ENCODE measurements at places on chromosomes 1 and 21.

DNA sequence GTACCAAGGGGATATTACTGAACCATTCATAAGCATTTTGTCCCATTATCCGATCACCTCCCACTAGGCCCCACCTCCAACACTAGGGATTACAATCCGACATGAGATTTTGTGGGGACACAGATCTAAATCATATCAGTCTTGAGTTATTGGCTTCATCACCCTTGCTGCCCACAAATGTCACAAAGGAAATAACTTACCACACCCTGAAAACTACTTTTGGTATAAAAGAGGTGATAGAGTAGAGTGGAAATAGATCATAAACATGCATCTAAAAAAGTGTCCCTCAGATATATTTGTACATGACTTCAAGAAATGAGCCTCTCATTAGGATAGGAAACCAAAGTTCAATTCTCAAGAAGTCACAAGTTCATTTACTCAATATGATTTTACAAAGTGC is 22.6 kb upstream of the FCRL3 start:
- no peak for DNase-seq

DNA sequence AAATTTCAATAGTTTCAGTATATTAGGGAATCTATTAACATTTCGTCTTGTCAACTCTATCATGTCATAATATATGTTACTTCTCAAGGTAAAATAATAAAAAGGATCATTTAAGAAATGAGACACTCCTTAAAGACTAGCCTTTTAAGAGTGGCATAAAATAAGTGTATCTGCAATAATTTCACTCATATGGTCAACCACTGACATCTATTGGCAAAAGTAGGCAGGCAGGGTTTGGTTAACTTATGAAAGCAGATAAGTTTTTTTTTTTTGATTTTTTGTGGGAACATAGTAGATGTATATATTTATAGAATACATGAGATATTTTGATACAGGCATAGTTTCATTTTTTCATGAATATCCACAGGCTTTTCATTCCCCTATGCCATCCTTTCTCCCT is 5.5 kb upstream of the RGS21 start:
- DNase-seq, result no peak

DNA sequence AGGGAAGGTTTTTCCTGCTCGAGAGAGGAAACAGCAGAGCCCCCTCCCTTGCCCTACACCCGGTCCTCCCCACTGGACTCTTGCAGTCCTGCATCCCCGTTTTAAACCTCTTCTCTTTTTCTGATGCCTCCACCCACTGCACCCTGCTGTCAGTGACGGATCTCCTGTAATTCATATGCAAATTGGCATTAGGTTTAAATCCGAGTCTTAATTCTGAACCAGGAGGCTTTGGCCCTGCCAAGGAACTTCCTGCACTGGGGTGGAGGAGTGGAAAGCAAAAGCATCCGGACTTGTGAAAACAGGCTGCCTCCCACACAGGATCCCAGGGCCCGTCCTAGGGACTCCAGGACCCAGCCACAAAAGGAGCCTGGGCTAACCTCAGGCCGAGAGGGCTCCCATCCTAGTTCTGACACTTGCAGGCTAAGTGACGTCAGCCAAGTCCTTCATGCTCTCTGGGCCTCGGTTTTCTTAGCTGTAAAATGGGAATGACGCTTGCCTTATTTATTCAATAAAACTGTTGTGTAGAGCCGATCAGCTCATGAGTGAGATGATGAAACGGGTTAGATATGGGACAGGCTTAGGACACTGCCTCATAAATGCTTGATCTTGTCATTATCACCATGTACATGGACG is 613.3 kb downstream of the AJAP1 start:
- no peak for DNase-seq

GRCh38 chr1:6351480-6352137 is 42.0 kb downstream of the ACOT7 start:
- no peak for DNase-seq

DNA sequence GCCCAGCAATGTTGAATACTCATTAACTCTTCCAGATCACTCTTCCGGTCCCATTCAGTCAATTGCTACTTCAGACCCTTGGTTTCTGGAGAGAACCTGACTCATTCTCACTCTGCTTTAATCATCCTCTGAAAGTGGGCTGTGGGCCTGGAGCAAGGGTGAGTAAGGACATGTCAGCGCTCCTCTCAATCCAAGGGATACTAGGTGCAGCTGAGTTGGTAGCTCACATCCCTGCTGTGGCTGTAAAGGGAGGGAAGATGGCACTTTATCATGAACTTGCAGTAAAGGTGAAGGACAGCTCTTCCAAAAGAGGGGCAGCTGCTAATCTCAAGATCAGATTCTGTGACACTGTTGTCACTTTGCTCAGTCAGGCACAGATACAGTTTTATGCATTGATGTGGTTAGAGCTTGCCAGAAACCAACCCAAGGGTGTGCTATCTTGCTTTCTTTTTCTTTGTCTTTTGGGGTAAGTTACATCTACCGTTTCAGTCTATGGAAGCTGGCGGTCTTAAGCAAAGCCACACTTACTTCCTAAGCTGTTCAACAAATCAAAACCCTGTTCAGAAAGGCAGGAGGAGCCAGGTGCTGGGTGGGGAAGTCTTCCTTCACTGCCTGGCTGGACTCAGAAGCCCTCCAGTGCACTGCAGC is 26.5 kb upstream of the NTPCR start:
- DNase-seq, result no peak

GRCh38 chr1:22562584-22563583 is at the start of gene EPHA8:
TSS of gene EPHA8 (plus strand) at chr1:22563489. CDS start at chr1:22563636, 147 bp downstream.
- DNase-seq, result peak; percentile 49

DNA sequence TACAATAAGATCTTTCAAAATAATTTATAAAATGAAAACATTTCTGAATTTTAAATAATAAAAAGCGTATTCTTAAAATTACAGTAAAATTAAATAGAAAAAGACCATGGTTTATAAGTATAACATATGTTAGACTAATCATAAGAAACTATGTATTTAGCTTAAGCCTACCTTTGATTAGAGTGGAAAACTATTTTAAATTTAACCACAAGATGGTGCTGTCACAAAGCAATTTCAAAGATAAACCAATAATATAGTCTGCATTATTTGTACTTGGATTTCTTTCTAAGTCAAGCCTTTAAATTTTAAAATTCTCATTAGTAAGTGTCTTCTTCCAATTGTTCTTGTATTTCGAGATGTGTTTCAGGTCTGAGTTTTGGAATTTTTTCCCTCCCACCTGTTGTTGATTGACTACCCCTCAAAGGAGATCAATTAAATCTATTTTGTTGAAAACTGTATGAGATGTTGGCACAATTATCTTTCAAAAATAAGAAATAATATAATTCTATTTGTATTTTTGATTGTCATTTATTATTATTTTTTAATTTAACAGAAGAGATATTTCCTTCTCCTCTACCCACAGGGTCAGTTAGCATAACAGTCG is 459.8 kb downstream of the KCNT2 start:
- DNase-seq, result no peak

DNA sequence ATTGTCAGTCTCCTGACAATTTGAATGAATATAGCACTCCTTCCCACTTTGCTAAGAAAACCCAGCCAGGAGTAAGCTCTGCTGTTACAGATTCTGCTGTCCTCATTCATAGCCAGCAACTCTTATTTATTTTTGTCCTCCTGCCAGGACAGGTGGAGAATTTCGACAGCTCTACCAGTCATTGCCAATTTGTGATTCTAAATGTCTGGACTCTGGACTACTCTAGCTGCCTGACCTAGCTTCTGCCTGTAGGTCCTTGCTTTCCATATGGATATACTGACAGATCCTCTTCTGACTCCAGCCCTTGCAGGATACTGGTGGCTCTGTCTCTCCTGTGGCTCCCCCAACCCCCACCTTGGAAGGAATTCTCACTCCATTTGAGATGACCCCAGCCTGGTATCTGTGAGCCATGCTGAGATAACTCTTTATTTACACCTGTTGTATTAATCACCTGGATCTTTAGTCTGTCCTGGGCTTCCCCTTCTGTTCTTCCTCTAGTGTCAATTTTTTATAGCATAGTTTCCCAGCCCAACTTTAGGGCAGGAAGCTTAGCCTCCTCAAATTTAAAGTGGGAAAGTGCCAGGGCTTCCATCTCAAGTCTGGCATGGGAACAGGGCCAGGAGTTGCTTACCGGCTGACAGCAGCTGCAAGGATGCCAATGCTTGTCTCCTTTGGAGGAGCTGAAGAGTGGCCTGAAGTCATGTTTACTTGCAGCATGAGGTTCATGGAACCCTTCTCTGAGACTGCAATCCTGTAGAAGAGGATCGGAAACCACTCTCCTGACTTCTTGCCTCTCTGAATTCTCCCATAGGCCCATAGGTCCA is 6.7 kb downstream of the PM20D1 start:
- DNase-seq, result no peak

DNA sequence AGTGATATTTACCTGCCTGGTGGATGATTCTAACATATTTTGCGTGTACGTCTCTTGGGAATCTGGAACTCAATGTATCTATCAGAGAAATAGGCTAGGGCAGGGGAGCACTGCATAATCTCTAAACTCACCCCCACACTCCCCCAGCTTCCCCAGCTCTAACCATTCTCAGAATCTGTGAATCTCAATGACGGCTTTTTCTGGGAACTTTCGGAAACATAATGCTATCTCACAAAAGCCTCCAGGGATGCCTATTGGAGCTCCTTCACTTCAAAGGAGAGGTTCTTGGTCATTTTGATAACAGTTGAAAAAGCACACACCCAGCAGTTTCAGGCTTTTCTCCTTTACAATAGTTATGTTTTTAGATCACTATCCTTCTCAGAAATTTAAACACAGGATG is 113.8 kb upstream of the MAGI3 start:
- DNase-seq, result no peak
